Left ventricle myocardium superior (tissue), 1 donor: ENCODE measurements at places on chromosomes 2 and 18. TPM values are rescaled to one million over a fixed set of nuclear protein-coding genes. Genes with fewer than 3 reads are reported as not detected.

DNA sequence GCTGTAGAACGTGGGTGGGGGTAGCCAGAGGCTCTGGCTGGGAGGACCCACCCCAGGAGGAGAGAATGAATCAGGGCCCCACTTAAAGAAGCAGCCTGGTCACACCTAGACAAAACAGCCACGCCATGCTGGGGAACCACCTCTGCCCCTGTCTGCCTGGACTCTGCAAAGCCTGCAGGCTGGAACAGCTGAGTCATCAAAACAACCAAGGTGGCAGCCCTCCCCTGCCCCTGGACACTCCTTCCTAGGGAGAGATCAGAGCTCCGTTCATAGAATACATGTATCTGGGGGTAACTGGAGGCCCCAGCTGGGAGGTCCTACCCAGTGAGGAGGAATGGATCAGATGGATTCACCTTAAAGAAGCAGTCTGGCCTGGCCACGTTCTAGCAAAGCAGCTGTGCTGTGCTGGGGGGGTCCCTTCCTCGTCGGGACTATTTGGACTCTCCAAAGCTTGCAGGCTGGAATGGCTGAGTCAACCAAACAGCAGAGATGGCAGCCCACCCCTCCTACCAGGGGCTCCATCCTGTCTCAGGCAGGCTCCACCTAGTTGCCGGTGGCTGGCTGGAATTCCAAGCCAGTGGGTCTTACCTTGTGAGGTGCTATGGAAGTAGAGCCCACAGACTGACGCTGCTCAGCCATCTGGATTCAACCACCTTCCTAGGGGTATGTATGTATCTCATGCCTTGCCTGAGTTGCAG, 50.5 kb upstream of the NT5C1B start:
- no peak for DNase-seq

DNA sequence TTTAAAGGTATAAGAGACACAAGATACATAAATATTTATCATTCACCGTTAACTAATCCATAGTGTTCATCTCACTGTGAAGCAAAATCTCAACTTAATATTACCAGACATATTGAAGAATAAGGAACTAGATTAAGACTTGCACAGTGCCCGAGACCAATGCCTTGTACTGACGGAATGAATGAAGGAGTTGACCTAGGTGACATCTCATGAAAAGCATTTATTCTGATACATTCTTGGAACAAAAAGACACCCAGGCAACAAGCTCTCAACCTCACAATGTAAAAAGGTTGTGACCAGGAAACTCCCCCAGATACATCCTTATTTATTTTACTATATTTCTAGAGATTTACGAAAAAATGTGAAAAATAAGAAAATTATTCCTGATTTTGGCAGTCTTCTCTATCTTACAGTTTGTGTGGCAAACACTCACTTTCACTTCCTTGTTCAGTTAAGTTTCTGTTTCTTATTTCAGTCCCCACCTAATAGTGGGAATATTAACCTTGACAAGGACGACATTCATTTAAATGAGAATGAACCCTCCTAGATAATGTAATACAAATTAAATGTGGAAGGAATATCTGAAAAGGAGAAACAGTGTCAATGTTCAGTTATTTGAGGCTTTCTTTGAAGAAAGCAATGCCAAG, 28.4 kb downstream of the M1AP start:
- DNase-seq = no peak

- no peak for DNase-seq
Observed at GRCh38 chr18:55159027-55159426, 199.8 kb upstream of the CCDC68 start.

- no peak for DNase-seq
Observed at GRCh38 chr18:55418439-55418838, 169.6 kb downstream of the TCF4 start.

DNA sequence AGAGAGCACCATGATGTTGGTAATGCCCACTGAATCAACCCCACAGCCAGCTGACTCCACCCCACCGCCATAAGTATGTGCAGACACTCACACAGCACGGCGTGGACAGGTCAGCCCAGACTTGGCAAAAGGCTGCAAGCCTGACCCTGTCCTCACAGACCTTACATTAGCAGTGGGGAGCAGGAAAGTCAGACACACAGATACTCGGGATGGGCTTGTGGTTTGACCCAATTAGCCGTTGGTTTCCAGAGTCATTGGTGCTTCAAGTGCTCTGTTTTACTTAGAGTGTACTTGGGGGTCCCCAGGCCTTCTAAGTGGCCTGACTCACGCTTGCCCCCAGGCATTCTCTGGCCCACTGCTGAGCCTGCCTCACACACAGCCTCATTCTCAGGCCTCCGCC, 36.7 kb downstream of the EN1 start:
- DNase-seq = no peak

DNA sequence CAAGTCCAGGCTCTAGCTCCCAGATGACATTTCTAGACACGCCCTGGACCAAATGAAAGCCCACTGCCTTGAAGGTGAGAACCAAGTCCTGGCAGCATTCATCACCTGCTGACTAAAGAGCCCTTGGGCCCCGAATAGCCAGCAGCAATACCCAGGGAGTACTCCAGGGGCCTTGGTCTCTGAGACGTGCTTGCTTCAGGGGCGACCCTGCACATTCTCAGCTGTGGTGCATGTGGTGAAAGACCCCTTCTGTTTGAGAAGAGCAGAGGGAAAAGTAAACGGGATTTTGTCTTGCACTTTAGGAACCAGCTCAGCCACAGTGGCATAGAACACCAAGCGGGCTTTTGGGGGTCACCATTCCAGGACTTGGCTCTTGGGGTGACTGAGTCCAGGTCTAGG, 260.5 kb upstream of the MYT1L start:
- DNase-seq = no peak

DNA sequence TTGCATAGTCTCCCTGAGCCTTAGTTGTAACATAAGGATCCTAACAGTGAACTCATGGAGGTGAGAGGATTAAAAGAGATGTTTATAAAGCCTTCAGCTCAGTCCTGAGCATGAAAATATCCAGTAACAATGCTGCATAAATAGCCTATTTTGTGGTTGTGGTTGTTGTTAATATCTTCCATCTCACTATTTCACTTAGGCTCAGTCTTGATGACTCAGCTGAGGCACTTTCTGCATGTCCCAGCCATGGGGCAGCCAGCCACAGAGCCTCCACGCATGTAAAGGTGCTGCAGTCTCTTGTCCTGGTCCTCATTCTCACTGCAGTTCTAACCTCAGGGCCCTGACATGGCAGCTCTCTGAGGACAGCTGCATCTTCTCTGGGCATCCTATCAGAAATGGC, 218.8 kb upstream of the PKDCC start:
- no peak for DNase-seq

DNA sequence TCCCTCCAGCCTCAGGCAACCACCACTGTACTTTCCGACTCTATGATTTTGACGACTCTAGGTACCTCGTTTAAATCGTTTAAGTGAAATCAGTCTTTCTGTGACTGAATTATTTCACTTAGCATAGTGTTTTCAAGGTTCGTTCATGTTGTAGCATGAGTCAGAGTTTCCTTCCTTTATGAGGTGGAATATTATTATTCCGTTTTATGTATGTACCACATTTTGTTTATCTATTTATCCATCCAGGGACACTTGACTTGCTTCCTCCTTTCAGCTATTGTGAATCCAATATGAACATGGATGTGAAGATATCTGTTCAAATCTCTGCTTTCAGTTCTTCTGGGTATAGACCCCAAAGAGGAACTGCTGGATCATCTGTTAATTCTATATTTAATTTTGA, 19.1 kb downstream of the IL1R2 start:
- DNase-seq = no peak

DNA sequence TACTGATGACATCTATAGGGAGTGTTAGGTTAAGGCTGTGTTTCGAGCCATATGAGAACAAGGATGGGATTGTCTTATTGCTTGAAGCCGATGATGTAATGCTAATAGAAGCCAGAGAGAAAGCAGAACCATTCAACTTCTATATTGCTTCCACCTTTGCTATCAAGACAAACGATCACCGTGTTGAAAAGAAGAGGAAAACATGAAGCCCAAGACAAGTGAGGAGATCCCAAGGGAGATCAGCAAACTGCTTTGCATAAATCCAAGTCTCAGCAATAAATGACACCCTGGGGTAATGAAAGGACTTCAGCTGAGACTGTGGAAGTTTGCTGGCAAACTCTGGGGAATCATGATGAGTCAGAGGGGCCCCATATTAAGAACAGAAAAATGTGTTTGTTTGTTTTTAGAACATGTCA, 206.2 kb downstream of the NCKAP5 start:
- no peak for DNase-seq

- no peak for DNase-seq
Observed at GRCh38 chr2:11830708-11831301, 84.4 kb downstream of the LPIN1 start.

DNA sequence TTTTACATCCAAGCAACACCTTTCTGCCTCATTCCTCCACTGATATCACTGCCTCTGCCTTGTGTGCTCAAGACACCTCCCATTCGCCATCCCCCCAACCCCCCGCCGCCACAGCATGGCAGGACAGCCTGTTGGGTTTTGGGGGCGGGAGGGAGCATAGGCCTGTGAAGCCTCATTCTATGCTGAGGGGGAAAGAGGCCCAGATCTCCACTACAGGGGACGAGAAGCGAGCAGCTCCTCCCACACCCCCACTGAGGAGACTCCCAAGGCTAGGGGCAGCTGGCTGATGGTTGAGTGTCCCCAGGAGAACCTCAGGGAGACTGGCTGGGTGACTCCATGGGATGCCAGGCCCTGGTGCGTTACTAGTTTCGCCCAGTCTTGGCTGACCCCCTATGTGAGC, 214.3 kb upstream of the SIX2 start:
- no peak for DNase-seq

- DNase-seq = no peak
Observed at GRCh38 chr2:113157897-113158753, 15.6 kb upstream of the PSD4 start.

- DNase-seq = no peak
Observed at GRCh38 chr18:5145168-5145825, 51.8 kb downstream of the AKAIN1 start.

- DNase-seq = no peak
Observed at GRCh38 chr2:203987959-203988358, 51.4 kb downstream of the ICOS start.

DNA sequence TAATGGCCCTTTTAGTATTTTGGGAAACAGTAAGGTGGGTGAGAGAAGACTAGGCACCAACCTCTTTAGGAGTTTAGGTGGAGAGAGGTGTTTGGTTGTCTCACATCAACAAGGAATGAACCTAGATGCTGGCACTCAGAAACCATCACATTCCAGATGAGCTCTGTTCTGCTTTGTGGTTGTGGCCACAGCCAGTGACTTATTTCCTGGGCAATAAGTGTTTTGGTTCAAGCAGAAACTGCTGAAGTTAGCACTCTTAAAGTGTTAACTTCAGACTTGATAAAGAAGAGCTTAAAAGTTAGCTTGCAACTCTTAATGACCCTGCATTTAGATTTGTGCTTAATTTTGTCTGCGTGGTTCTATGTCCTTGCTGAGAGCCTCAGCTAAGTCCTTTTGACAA, 929.2 kb downstream of the SLC4A3 start:
- no peak for DNase-seq

- no peak for DNase-seq
Observed at GRCh38 chr2:239749272-239749873, 275.8 kb downstream of the NDUFA10 start.

GRCh38 chr2:231583982-231584381, 8.7 kb upstream of the TEX44 start:
- DNase-seq = no peak

Gene ARL6IP6
- 7.6 TPM for total RNA-seq

GRCh38 chr2:102449370-102449974, 23.6 kb upstream of the SLC9A4 start:
- DNase-seq = no peak

GRCh38 chr2:30259827-30260679, 28.7 kb downstream of the LBH start:
- no peak for DNase-seq

DNA sequence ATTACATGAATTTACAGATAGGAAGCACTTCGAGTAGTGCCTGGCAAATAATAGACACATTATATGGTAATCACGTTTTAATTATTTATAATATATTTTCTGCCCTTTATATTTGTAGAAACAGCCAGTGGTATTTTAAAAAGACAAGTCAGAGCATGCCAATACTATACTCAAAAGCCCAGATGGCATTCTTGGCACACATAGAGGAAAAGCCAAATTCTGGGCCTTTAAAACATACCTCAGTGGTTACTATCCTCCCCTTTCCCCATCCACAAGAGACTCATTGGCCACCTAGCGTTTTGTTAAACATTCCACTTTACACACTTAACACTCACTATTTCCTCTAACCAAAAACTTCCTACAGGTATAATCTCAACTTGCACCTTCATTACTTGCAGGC, 63.3 kb upstream of the ZNF804A start:
- DNase-seq = no peak

Gene INHBB
- 2.8 TPM for total RNA-seq

- no peak for DNase-seq
Observed at GRCh38 chr18:48711651-48712486, 173.0 kb downstream of the CTIF start.

DNA sequence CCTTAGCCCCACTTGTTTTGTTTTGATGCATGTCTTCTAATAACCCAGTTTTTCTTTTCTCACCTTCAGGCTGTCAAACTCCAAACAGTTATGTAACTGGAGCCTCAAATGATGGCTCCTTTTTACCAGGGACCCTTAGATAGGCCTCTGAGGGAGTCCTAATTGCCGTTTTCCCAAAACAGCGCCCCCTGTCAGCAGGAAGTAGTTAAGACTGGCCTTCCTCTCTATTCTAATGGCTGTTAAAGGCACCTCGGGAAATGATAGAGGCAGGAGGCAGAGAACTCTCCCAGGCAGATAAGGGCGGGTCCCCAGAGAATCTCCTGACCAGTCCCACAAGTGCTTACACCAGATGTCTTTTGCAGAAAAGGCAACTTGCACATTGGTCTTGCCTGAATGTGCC, 123.2 kb downstream of the KCNS3 start:
- DNase-seq = no peak

DNA sequence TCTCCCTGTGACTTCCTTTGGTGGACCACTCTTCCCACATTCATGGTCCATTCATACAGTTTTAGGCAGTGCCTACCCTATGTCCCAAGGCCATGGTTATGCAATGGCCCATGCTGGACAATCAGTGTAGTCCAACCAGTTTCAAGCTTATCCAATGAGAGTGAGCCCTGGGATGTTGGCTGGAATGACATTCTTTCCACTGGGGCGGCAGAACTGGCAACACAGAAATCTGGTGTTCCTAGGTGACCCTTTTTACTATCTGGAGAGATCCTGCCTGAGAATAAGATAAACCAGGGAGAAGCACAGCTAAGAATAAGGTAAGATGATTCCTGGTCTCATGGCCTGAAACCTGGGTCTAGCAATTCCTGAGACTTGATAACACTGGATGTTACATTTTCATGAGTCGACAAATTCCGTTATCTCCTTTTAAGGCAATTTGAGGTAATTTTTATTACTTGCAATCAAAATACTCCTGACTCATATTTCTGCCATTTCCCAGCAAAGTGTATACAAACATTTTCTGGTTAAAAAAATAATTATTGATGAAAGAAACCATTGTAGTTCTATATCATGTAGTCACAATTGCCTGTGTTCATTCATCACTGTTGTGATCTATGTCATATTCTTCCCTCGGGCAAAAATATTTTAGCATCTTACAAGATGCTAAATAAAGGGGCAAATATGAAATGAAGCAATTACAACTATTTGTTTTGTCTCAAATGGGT, 271.5 kb upstream of the LYPD1 start:
- no peak for DNase-seq
